Psoas muscle (tissue), 8 donors: ENCODE measurements at places on chromosomes 12 and 14. TPM values are rescaled to one million over a fixed set of nuclear protein-coding genes. Genes with fewer than 3 reads are reported as not detected.

The MSRB3 gene
- 34.5 TPM for polyA plus RNA-seq

The SLC39A5 gene
- 0.16 TPM for polyA plus RNA-seq

The MOK gene
- polyA plus RNA-seq, result 3.4 TPM

DNA sequence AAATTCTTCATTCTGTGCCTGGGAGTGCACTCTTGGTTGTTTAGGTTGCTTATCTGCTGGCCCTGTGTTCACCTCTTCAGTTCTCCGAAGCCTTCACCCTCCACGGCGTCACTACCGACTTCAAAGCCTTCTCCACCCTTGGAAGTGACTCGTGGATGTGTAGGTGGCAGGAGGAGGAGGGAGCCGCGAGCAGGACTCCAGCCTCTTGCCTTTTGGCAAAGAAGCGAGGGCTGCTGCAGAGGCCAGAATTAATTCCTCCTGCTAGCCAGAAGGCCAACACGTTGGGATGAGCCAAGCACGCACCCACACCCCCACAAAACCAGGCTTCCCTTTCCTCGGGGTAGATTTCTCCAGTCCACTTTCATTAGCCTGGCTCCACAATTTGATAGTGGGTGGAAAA, 86.5 kb downstream of the TBX5 start:
- H3K27ac ChIP-seq, result no peak overlapping the region
- no peak overlapping the region for H3K4me3 ChIP-seq
- H3K27me3 ChIP-seq, result no peaks in the 10 kb centered on the region
- no peak for DNase-seq
- no peaks in the 10 kb centered on the region for H3K4me1 ChIP-seq
- no peaks in the 10 kb centered on the region for H3K36me3 ChIP-seq

The GPX2 gene
- 0.04 TPM for polyA plus RNA-seq

GRCh38 chr14:76863724-76864407, 37.7 kb downstream of the LRRC74A start:
- H3K27me3 ChIP-seq, result no peaks in the 10 kb centered on the region
- H3K27ac ChIP-seq, result no peak overlapping the region
- H3K4me3 ChIP-seq, result peak overlapping the region; percentile 29
- H3K4me1 ChIP-seq, result peaks cover 4% of the 10 kb centered on the region
- peak; percentile 74 for DNase-seq

DNA sequence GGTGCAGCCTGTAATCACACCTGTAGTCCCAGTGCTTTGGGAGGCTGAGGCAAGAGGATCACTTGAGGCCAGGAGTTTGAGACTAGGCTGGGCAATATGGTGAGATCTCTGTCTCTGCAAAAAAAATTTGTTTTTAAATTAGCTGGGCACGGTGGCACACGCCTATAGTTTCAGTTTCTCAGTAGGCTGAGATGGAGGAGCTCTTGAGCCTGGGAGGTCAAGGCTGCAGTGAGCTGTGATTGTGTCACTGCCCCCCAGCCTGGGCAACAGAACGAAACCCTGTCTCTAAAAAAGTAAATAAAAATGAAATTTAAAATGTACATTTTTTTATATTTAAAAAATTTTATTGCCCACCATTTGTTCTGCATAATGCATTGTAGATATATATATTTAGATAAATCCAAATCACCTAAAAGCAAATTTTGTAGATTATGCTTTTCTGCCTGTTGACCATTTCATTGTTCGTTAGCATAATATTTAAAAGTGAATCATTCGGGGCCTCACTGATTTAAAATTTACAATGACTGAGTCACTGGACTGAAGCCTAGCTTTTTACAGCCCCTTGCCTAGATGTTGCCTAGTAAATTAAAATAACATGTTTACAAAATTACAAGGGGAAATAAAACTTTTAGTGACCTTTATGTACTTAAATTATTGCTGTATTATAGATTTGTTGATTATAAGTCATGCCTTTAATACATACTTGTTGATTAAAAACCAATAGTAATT, 87.9 kb downstream of the USP15 start:
- H3K27ac ChIP-seq, result no peak overlapping the region
- no peaks in the 10 kb centered on the region for H3K4me1 ChIP-seq
- H3K27me3 ChIP-seq, result no peaks in the 10 kb centered on the region
- DNase-seq, result no peak
- peaks cover 4% of the 10 kb centered on the region for H3K36me3 ChIP-seq

DNA sequence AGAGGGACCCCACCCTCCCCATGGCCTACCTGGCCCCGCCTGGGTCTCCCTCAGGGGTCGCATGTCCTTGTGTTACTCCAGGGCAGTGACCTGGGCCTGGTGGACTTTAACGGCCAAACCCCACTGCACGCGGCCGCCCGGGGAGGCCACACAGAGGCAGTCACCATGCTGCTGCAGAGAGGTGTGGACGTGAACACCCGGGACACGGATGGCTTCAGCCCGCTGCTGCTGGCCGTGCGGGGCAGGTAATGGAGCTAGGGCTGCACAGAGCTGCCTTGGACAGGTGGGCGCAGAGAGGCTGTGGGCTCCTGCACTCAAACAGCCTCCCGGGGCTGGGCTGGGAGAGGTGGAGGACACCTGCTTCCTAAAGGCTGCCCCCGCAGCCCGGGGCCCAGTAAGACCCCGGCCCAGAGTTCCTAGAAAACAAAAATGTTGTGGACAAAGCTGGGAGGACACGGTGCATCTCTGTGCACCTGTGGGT, 21.6 kb downstream of the ASPG start:
- no peaks in the 10 kb centered on the region for H3K36me3 ChIP-seq
- DNase-seq, result peak; percentile 6
- H3K4me1 ChIP-seq, result no peaks in the 10 kb centered on the region
- no peak overlapping the region for H3K27ac ChIP-seq

DNA sequence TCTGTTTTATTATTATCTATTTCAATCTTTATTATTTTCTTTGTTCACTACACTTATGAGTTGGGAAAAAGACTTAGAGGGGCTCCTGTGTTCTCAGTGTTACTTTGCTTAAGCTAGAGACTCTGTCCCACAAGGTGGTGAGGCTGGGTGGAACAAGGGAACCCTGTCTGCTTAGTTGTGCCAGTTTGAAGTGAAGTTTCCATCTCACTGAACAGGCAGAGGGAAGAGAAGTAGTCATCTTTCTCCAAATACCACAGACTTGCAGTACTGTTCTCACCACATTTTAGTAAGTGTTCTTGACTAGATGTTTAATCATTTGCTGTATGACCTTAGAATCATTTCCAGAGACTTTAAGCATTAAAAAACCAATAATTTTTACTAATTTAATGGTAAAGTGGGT, 195.7 kb upstream of the NEDD1 start:
- H3K27me3 ChIP-seq, result no peaks in the 10 kb centered on the region
- H3K4me1 ChIP-seq, result no peaks in the 10 kb centered on the region
- H3K36me3 ChIP-seq, result no peaks in the 10 kb centered on the region
- no peak overlapping the region for H3K4me3 ChIP-seq
- DNase-seq, result no peak

The CAPZA3 gene
- polyA plus RNA-seq, result not detected

GRCh38 chr14:71238835-71239234, 331.6 kb downstream of the PCNX1 start:
- no peak overlapping the region for H3K4me3 ChIP-seq
- H3K27me3 ChIP-seq, result no peaks in the 10 kb centered on the region
- no peak for DNase-seq
- no peaks in the 10 kb centered on the region for H3K36me3 ChIP-seq

GRCh38 chr12:123369229-123369628, 4.6 kb upstream of the SBNO1 start:
- no peaks in the 10 kb centered on the region for H3K36me3 ChIP-seq
- no peak overlapping the region for H3K27ac ChIP-seq
- H3K27me3 ChIP-seq, result no peaks in the 10 kb centered on the region
- peak; percentile 8 for DNase-seq
- H3K4me1 ChIP-seq, result peaks cover 5% of the 10 kb centered on the region
- H3K4me3 ChIP-seq, result no peak overlapping the region

The AVPR1A gene
- polyA plus RNA-seq, result 1.7 TPM

- no peak overlapping the region for H3K27ac ChIP-seq
- H3K4me1 ChIP-seq, result peaks cover 50% of the 10 kb centered on the region
- no peak for DNase-seq
These were observed 32.9 kb downstream of the NIN start for GRCh38 chr14:50798048-50798421.

The DDN gene
- 43.0 TPM for polyA plus RNA-seq

- no peak for DNase-seq
- H3K36me3 ChIP-seq, result no peaks in the 10 kb centered on the region
- no peak overlapping the region for H3K4me3 ChIP-seq
- H3K27ac ChIP-seq, result no peak overlapping the region
These were observed 160.4 kb downstream of the NTF3 start for GRCh38 chr12:5592310-5592709.

The CLEC4D gene
- polyA plus RNA-seq, result not detected

DNA sequence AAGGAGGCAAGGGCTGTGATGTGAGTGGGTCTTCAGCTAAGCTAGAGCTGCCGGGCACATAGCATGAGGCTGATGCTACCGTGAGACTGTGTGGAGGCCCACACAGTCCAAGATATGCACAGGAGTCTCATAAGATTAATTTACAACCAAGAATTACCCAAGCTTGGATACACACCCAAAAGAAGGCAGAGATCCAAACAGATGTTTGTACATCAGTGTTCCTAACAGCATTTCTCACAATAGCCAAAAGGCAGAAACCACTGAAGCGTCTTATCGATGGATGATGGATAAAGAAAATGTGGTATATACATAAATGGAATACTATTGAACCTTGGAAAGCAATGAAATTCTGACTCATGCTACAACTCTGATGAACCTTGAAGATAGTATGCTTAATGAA, 40.8 kb upstream of the RIC8B start:
- no peaks in the 10 kb centered on the region for H3K36me3 ChIP-seq
- H3K4me1 ChIP-seq, result no peaks in the 10 kb centered on the region
- H3K4me3 ChIP-seq, result no peak overlapping the region
- no peak for DNase-seq

The GOLGA5 gene
- 23.4 TPM for polyA plus RNA-seq

- H3K27me3 ChIP-seq, result no peaks in the 10 kb centered on the region
- no peak for DNase-seq
- H3K4me1 ChIP-seq, result no peaks in the 10 kb centered on the region
- H3K4me3 ChIP-seq, result no peak overlapping the region
These were observed 16.5 kb upstream of the FZD10 start for GRCh38 chr12:130145731-130146130.

The AQP6 gene
- 0.04 TPM for polyA plus RNA-seq

- H3K27me3 ChIP-seq, result no peaks in the 10 kb centered on the region
- no peak overlapping the region for H3K4me3 ChIP-seq
- no peak overlapping the region for H3K27ac ChIP-seq
- H3K4me1 ChIP-seq, result no peaks in the 10 kb centered on the region
These were observed 43.5 kb downstream of the ERH start for GRCh38 chr14:69354383-69355153.

The TAS2R8 gene
- not detected for polyA plus RNA-seq

GRCh38 chr12:127178052-127178451, 1088.9 kb upstream of the TMEM132C start:
- H3K27ac ChIP-seq, result no peak overlapping the region
- no peak for DNase-seq
- no peak overlapping the region for H3K4me3 ChIP-seq
- no peaks in the 10 kb centered on the region for H3K4me1 ChIP-seq
- H3K27me3 ChIP-seq, result no peaks in the 10 kb centered on the region

DNA sequence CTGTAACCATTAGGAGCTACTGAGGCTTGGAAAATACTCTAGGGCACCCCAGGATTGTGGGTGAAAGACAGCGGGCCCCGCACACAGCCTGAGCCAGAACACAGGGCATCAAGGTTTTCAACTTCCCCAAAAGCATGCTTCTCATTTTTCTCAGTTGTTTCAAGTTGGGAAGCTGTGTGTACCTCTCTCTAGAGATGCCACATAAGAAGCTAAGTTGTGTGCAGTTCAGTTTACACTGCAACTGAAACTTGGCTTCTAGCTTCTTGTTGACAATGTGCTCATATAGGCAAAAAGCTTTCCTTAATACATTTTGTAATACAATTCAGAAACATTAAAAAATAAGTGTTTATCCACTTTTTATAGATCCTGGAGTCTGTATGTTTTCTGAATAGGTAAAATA, 88.1 kb upstream of the PTPRR start:
- no peak overlapping the region for H3K27ac ChIP-seq
- DNase-seq, result no peak
- no peak overlapping the region for H3K4me3 ChIP-seq
- no peaks in the 10 kb centered on the region for H3K36me3 ChIP-seq
- no peaks in the 10 kb centered on the region for H3K27me3 ChIP-seq

The KRT74 gene
- not detected for polyA plus RNA-seq

GRCh38 chr12:52366738-52367485, at the start of gene KRT85:
Gene KRT85, minus strand, starts transcription at chr12:52367481. Its CDS starts 76 bp downstream, at chr12:52367405.
- DNase-seq, result no peak
- no peak within 1 kb of the TSS for H3K27ac ChIP-seq
- no peak within 1 kb of the TSS for H3K4me3 ChIP-seq
- no peaks in the 10 kb centered on the region for H3K4me1 ChIP-seq

GRCh38 chr12:53492830-53493609, 6.2 kb downstream of the MAP3K12 start:
- no peaks in the 10 kb centered on the region for H3K27me3 ChIP-seq
- H3K4me3 ChIP-seq, result peak overlapping the region; percentile 70
- H3K4me1 ChIP-seq, result no peaks in the 10 kb centered on the region

The NRXN3 gene
- 0.10 TPM for polyA plus RNA-seq

The BEGAIN gene
- not detected for polyA plus RNA-seq

The GDF11 gene
- polyA plus RNA-seq, result 3.7 TPM

GRCh38 chr14:104993306-104993705, 7.7 kb downstream of the CLBA1 start:
- H3K4me3 ChIP-seq, result no peak overlapping the region
- no peak for DNase-seq
- H3K27ac ChIP-seq, result no peak overlapping the region
- H3K27me3 ChIP-seq, result no peaks in the 10 kb centered on the region
- no peaks in the 10 kb centered on the region for H3K4me1 ChIP-seq
- H3K36me3 ChIP-seq, result no peaks in the 10 kb centered on the region

GRCh38 chr12:11981121-11981733, 89.5 kb upstream of the BCL2L14 start:
- no peaks in the 10 kb centered on the region for H3K36me3 ChIP-seq
- no peak overlapping the region for H3K4me3 ChIP-seq
- no peaks in the 10 kb centered on the region for H3K27me3 ChIP-seq
- H3K27ac ChIP-seq, result no peak overlapping the region
- no peaks in the 10 kb centered on the region for H3K4me1 ChIP-seq

The VSIG10 gene
- polyA plus RNA-seq, result 4.8 TPM

- H3K36me3 ChIP-seq, result no peaks in the 10 kb centered on the region
- no peak for DNase-seq
- no peaks in the 10 kb centered on the region for H3K4me1 ChIP-seq
- no peak overlapping the region for H3K4me3 ChIP-seq
These were observed 115.0 kb upstream of the SRRM4 start for GRCh38 chr12:118866346-118866745.

The KRT82 gene
- polyA plus RNA-seq, result not detected

DNA sequence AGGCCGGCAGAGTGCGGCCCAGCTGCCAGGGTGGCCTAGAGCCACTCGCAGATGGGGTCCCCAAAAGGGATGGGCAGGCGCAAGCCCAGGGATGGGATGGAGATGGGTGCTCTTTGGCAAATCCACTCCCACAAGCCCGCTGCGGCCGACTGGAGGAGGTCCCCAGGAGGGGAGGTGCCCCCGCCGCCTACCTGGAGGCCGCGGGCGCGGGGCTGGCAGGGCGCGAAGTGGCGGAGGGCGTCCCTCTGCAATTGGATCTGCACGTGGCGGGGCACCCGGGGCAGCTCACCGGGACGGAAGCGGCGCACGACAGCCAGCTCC, 730 bp downstream of the PPP1R3E start:
- peak overlapping the region; percentile 93 for H3K27ac ChIP-seq
- peak overlapping the region; percentile 78 for H3K4me3 ChIP-seq
- H3K27me3 ChIP-seq, result no peaks in the 10 kb centered on the region
- DNase-seq, result no peak
- H3K4me1 ChIP-seq, result peaks cover 31% of the 10 kb centered on the region
